ENCODE measurements at places on chromosomes 12 and 14.

GRCh38 chr14:68935761-68936214, 43.3 kb downstream of the ACTN1 start:
- no peak for DNase-seq

DNA sequence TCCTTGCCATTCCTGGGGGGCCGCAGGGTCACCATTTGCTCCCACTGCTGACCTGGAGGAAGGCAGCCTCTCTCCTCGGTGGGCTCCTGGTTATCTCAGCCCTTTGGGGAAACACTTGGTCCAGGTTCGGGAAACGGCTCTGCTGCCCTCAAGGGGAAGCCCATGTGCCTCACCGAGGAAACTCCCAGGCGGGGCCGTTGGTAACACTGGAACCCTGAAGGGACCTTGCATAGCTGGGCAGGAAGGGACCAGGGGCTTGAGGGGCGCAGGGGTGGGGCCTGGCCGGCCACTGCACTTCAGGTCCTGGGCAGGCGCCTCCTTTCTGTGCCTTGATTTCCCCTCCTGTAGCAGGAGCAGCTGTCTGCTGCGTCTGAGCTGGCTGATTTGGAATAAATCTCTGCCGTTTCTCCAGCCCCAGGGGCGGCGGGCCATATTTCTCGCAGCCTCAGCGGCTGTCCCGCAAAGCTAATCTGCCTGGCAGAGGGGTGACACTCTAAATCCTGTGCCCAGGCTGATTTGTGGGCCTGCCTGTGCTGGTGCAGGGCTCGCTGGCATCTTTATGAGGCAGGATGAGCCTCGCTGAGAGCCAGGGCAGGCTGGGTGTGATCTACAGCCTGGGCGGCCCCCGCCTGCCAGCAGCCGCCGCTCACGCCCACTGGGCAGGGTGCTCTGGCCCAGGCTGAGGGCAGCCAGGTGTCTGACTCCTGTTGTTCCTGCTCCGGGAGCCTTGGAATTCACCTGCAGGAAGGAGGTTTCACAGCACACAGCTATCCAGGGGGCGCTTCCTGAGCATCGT, 49.7 kb downstream of the KIF26A start:
- DNase-seq, result no peak

- DNase-seq, result no peak
Measured at GRCh38 chr14:63656194-63656593, 14.5 kb upstream of the WDR89 start.

- DNase-seq, result no peak
Measured at GRCh38 chr12:105928436-105928835, 210.3 kb downstream of the NUAK1 start.

DNA sequence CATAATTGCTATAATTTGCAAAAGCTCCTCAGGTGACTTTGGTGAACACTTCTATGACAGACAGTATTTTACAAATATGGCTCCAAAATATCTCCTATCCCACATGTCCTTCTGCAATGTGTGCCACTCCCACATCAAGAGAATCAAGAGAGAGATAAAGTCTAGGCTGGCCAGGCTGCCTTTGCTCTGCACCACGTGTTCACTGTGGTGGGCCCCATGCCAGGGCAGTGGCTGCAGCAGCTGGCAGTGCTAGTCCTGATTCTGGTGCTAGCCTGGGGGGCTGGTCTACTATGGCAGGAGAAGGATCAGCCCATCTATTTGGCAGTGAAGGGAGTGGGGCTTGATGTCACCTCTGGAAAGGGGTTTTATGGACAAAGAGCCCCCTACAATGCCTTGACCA, 86.3 kb downstream of the DRAM1 start:
- no peak for DNase-seq

DNA sequence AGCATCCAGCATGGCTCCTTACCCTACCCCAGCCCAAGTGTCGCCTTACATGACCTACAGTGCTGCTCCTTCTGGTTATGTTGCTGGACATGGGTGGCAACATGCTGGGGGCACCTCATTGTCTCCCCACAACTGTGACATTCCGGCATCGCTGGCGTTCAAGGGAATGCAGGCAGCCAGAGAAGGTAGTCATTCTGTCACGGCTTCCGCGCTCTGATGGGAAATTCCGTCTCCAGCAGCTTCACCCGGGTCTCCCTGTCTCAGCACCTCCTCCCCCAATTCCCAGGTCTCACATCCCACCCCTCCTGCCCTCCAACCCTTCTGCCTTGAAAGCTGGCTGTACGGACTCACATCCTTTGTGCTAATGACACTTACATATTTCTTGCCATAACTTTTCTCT, 14.6 kb downstream of the PAX9 start:
- peak; percentile 44 for DNase-seq

DNA sequence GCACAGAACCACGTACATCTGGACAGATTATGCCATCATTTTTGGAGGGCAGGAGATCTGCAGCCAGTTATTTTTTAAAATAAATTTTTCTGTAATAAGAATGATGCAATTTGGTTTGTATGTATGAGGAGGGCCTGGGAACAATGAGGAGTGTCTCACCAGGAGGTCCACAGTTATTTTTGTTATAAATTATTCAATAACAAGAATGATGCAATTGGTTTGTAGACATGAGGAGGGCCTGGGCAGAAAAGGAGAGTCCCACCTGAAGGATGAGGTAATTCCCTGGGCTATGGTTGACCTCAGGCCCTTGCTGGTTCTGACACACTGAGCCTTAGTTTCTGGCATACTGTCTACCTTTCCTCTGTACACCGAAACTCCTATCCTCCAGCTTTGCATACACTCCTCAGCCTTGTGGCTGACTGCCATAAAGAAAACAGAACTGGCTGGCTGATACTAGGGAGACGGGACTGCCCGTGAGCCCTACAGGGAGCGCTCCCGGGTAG, 9.0 kb upstream of the DCD start:
- no peak for DNase-seq

DNA sequence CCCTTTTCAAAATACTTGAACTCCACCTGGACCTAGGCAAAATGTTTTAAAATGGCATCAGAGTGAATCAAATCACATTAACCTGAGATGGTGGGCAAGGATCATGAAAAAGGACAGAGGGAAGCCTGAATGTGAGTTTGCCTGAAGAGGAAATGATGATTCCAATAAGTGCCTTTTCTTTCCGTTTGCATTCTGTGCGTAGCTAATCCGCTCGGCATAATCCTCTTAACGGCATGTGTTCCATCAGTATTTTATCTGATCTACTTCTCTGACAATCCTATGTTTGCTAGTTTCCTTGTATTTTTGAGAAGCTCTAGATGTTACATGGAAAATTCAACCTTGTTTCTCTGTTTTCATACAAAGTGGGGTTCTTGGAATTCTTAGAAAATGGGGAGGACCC, 354.6 kb downstream of the NRXN3 start:
- no peak for DNase-seq

- peak; percentile 45 for DNase-seq
Measured at GRCh38 chr14:35347323-35348043, 55.3 kb downstream of the PSMA6 start.

GRCh38 chr14:91246051-91246852, 1.7 kb upstream of the GPR68 start:
- DNase-seq, result no peak

DNA sequence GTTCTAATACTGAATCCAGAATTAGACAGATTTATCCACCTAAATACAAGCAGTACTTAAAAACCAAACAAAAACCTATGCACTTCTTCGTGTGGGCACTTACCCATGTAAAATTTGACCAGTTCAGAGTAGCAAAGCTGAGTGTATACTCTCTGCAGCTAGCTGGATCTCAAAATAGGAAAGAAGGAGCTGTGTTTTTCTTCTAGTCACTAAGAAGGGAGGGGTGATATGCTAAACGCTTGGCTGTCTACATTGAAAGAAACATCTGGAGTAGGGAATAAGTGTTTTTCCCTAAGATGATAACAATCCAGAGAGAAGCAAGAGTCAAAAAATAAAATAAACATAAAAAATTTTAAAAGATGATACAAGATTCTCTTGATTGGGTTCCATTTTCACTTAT, 20.0 kb downstream of the RBMS2 start:
- no peak for DNase-seq

DNA sequence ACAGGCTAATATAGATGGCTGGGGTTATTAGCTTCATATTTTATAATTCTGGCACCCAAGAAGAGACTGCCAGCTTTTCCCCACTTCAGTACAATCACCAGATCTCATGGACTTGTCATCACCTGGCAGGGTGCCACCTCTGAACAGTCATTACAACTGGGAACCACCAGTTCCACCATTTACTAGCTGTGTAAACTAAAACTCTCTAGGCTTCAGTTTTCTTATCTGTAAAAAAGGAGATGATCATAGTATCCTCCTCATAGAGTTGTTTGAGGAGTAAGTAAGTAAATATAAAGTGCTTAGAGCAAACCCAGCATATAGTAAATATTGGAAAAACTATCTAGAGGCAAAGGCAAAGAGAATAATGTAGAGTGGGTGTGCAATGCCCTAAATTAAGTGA, 19.3 kb downstream of the CPNE8 start:
- DNase-seq, result no peak

- no peak for DNase-seq
Measured at GRCh38 chr14:61355892-61356325, 34.5 kb downstream of the PRKCH start.

DNA sequence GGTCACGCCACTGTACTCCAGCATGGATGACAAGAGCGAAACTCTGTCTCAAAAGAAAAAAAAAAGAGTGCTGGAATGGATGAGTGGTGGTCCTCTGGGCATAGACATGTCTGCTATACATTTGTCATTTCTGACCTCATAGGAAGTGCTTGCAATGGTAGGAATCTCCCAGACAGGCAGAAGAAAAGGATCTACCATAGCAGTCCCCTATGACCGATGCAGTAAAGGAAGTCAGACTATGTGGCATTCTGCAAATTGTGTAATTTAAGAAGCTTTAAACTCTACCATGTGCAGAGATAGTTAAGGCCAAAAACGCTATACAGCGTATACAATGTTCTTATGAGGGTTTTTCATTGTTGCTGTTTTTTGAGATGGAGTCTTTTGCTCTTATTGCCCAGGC, 24.7 kb upstream of the RAP1B start:
- DNase-seq, result no peak

- no peak for DNase-seq
Measured at GRCh38 chr12:129071362-129071761, 218.1 kb downstream of the GLT1D1 start.

DNA sequence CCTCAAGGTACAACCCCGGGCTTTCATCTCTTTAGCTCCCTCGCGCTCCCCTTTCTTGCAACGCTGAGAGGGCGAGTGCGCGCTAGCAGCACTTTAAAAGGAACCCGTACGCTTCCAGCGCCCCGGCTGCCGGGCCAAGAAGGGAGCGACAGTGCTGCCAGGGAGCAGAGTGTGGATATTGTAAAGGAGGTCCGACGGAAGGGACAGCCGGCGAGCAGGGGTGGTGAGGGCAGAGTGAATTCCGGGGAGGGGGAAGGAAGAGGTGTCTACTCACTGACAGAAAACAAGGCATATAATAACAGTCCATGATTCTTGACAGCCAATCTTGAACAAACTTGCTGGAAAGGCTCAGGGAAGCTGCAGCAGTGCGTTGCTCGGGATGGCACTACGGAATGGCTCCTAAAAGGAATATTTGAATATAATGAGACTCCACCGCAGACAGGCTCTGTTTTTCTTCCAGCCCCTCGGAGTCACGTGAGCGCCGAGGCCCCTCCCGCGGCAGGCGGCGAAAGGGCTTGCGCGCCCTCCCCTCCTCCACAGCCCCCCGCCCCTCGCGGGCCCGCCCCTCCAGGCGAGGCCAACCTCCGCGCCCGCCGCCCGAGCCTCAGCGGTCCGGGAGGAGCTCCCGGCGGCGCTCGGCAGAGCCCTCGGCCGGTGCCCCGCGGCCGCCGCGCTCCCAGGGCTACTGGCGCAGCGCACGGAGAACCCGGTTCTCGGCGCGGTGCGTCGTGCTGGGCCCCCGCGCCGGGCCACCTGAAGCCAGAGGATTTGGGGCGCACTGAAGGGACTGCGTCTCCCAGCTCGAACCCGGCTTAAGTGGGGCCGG, 3.4 kb downstream of the BMP4 start:
- peak; percentile 90 for DNase-seq

DNA sequence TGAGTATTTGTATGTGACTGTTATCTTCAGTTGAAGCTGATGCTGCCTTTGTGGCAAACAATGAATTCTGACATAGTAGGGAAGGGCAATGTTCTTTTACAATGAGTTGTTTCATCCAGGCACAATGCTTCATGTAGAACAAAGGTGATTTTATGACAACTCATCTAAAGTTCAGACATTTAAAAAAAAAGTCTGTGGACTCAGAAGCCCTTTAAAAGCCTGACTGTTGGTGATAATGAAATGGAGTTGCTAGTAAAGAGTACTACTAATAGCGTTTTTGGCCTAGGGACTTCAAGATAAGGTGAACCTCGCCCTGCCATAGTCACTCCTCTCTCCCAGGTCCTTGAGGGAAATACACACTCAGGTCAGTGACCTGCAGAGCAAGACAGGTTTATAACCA, 105.1 kb downstream of the AKAP6 start:
- DNase-seq, result no peak

DNA sequence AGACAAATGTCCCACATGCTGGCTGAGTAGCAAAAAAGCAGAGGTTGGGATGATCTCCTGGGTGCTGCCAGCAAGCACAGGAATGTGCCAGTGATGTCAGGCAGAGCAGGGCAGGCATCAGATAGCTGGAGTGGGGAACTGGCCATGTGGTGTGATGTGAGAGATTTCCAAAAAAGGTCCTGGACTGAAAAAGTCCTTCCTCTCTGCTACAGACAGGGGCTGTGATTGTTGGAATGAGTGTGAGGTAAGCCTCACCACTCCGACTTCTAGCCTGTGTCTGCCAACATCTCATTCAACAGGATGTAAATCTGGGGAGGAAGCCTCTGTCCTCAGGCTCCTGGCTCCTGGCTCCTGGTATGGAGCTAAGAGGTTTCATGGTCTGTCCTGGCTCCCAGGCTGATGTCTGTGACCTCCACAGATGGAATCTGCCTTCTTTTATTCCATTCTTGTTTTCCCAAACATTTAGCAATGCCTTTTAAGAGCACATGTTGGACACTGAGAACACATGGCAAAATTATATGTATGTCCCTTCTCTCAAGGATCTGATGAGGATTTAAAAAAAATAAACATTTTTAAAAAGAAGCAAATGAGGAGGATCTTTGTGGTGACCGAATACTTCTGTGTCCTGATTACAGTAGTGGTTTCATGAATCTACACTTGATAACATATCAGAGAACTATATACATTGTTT, 50.1 kb upstream of the STK38L start:
- DNase-seq, result no peak

DNA sequence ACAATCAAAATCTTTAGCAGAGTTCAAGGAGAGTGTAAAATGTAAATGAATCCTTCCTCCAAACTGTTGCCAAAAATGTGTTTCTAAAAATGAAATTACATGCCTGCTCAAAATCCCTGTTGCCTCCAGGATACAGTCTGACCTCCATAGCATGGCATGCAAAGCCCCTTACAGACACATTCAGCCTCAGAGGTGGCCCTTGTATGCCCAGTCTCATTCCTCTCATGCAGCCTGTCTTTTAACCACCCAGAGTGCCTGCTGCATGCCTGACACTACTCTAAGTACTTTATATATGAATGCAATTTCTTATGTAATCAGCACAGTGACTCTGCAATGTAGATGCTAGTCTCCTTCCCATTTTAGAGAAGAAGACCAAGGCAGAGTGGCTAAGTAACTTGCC, 24.4 kb upstream of the PTPRQ start:
- no peak for DNase-seq
